ENCODE measurements at places on chromosomes 16 and 17.

- DNase-seq = no peak
Observed at GRCh38 chr17:81261096-81261495, 22.0 kb downstream of the NDUFAF8 start.

DNA sequence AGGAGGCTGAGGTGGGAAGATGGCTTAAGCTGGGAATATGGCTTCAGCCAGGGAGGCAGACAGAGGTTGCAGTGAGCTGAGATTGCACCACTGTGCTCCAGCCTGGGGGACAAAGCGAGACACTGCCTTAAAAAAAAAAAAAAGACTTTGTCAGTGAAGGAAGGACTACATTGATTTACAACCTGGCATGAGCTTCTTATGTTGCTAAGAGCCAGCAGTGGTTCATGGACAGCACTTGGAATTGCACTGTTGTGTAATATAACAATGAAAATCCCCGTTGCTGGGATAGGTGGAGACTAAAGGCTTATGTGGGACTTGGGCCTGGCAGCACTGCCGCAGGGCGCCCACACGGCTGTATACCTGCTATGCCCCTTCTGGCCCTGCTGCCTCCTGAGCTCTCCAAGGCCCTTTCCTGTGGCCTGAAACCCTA, 14.1 kb upstream of the SLC16A5 start:
- DNase-seq = no peak

DNA sequence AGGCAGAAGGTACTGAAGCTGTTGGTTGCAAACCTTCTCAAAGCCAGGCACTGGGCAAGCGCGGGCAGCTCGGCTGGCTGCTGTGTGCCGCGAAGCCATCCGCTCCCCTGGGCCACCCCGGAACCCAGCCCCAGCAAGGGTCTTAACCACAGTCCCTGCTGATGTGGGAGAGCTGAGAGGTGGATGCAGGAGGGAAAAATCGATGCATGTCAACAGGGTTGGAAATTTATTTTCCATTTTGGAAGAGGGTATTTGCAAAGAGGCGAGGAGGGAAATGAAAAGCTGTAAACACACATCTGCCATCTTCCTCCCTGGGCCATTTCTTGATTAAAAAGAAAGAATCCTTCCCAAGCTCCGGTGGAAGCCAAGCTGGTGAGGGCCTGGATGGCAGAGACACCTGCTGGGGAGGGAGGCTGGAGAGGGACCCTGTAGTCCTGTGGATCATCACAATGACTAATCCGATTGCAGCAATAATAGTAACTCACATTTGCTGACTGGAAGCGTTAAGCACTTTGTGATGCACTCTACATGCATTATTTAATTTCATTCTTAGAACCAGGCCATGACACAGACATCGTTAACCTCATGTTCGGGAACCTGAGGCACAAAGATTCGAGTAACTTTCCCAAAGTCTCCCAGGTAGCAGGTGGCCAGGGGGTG, 13.9 kb upstream of the TBX2 start:
- DNase-seq = no peak

DNA sequence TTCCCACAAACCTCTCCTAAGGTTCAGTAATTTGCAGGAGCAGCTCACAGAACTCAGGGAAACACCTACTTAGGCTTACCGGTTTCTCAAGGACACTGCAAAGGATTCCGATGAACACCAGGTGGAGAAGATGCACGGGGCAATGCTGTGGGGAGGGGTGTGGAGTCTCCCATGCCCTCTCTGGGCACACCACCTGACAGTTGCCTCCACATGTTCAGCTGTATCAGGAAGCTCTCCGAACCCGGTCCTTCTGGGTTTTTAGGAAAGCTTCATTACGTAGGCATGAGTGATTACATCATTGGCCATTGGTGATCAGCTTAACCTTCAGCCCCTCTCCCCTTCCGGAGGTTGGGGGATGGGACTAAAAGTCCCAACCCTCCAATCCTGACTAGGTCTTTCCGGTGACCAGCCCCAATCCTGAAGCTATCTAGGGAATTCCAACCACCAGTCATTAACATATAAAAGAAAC, 21.6 kb downstream of the C17orf58 start:
- no peak for DNase-seq

DNA sequence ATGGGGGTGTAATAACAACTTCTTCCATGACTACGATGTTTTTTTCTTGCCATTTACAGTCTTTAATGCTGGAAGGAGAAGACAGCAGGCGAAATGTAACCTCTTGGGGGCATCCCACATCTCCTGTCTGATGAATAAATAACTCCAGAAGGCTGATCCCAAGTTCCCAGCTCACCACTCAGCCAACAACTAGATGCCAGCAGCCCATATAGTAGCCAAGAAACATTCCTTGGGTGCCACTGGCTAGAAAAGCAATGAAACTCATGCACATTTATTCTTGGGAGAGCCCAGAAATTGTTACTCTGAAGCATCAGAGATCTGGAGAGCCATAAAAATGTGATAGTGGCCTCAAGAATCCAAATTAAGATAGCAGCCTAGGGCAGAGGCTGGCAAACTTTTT, 22.7 kb upstream of the TMEM101 start:
- DNase-seq = no peak

- DNase-seq = no peak
Observed at GRCh38 chr17:859061-859823, 77.1 kb downstream of the MRM3 start.

DNA sequence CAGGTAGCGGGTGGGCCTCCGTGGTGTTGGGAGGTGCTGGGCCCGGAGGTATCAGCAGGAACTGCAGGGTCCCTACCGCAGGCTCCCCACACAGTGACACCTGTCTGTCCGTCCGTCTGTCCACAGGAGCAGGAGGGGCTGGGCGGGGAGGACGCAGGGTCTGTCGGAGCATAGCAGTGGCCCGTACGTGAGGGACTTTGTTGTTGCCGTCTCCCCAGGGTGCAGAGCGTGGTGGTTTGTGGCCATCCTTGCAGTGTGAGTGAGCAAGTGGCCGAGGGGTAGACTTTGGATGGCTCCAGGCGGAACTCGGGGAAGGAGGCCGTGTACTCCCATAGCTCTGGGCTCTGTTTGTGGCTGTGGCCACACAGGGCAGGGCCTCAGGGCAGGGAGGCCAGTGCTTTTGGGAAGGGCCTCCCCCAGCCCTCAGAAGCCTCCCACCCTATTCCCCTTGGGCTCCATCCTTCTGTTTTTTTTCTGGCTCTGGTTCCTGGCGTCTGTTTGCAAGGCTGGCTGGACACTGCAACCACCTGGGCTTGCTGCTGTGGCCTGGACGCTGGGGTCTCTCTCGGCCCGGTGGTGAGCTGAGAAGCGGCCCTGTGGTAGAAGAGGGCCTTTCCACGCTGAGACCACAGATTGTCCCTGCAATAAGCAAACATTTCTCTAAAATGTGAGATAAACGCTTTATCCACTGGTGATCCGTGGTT, 41.0 kb upstream of the ZNF750 start:
- DNase-seq = no peak

GRCh38 chr17:15490634-15491261, 23.3 kb upstream of the CDRT4 start:
- peak; percentile 73 for DNase-seq

DNA sequence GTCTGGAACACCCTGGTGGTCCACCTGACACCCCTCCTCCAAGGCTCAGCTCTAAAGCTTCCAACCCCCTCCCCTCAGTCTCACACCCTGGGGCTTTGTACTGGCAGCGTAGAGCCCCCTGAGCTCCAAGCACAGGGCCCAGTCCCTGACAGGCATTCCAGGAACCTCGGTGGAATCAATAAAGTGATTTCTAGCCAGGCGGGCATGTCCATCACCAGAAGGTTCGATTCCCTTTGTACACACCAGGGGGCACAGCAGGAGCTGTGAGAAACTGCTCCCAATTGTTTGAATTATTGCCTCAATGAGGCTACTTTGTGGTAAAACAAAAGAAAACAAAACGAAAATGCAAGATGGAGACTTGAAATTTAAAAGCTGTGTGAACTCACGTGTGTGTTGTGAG, 51.8 kb downstream of the SMPD3 start:
- peak; percentile 57 for DNase-seq

DNA sequence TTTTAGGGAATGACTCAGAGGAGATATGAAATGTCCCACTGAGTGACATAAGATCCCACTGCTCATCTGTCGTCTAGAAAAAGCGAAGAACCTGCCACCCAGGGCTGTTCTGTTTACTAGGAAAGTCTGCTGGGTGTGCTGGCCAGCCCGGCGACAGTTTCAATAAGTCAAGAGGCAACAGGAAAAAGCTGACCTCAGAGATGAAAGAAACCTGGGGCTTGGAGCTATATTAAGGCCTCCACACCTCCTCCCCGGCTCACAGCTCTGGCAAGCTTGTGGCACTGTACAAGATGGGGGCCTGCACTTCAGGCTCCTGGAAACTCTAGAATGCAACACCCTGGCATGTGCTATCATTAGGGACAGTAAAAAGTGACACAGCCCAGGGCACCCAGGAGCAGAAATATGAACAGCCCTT, 10.6 kb downstream of the ZFHX3 start:
- DNase-seq = no peak

GRCh38 chr16:85003076-85003475, 8.3 kb downstream of the ZDHHC7 start:
- DNase-seq = no peak

GRCh38 chr17:4946312-4946976, 1.9 kb downstream of the PFN1 start:
- no peak for DNase-seq
